Activated T-cell treated with anti-CD3 and anti-CD28 coated beads, Interleukin-2, amount 50 U/mL, for 72 hours (primary cell): ENCODE measurements at places on chromosomes 6 and 20.

DNA sequence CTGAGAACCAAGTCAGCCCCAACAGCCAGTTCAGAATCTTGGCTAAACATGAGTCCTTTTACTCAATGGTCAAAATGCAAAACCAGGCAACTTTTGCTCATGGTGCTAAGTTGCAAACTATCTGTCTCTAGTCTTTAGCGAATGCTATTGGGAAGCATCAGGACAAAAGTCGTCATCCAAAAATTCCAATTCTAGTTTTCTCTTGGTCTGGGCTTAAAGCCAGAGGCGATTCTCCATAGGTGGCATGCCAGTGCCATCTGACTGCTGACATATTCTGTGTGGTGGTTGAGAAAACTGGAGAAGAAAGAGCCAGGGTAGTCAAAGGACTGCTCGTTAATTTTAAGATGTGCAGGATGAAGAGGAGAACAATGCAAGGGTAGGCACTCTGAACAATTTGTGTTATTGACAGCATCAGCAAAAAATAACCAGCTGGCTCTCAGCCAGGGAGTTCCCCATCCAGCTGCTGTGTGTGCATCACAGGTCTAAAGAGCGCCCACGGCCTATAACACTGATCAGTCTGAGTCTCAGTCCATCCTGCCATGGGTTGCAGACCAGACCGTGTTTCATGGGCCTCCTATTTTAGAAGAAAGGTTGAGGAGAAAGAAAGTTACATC is 313.6 kb downstream of the ALDH8A1 start:
- H3K4me1 ChIP-seq: peaks cover 40% of the 10 kb centered on the region
- no peaks in the 10 kb centered on the region for H3K36me3 ChIP-seq
- no peak overlapping the region for H3K4me3 ChIP-seq

- no peak overlapping the region for H3K27ac ChIP-seq
- no peak overlapping the region for H3K4me3 ChIP-seq
- DNase-seq: no peak
- H3K36me3 ChIP-seq: peaks cover 5% of the 10 kb centered on the region
- peaks cover 13% of the 10 kb centered on the region for H3K27me3 ChIP-seq
Observed at GRCh38 chr6:170206851-170207431, 83.9 kb downstream of the DLL1 start.

GRCh38 chr6:108655806-108656651 is 95.3 kb downstream of the FOXO3 start:
- no peaks in the 10 kb centered on the region for H3K36me3 ChIP-seq
- no peak overlapping the region for H3K4me3 ChIP-seq
- H3K4me1 ChIP-seq: peaks cover 17% of the 10 kb centered on the region
- DNase-seq: no peak

GRCh38 chr6:5876076-5876475 is 130.6 kb downstream of the NRN1 start:
- peaks cover 4% of the 10 kb centered on the region for H3K36me3 ChIP-seq
- no peak overlapping the region for H3K4me3 ChIP-seq
- H3K4me1 ChIP-seq: peaks cover 16% of the 10 kb centered on the region
- DNase-seq: no peak
- H3K27me3 ChIP-seq: no peaks in the 10 kb centered on the region

DNA sequence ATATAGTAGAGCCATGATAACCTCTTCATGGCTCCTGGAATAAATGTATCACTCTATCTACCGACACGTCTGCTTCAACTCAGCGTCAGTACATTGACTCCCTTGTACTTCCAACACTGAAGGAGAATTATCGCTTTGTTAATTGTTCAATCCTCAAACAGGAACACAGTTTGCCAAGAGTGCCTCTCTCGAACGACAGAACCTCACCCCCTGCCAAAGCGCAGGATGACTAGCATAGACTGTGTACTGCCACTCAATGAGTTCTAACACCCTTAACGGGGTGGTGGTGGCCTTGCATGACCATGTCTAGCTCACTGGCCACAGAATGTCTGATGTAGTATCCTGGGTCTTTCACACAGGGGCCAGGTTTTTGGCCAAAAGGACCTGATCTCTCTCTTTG is 81.4 kb upstream of the HEY2 start:
- no peak overlapping the region for H3K27ac ChIP-seq
- H3K4me3 ChIP-seq: no peak overlapping the region
- peaks cover 7% of the 10 kb centered on the region for H3K4me1 ChIP-seq
- H3K27me3 ChIP-seq: peaks cover 23% of the 10 kb centered on the region
- DNase-seq: no peak
- no peaks in the 10 kb centered on the region for H3K36me3 ChIP-seq

GRCh38 chr6:128515550-128516513 is 4.6 kb downstream of the PTPRK start:
- no peak for DNase-seq
- peaks cover 22% of the 10 kb centered on the region for H3K4me1 ChIP-seq
- H3K36me3 ChIP-seq: peaks cover 2% of the 10 kb centered on the region
- H3K4me3 ChIP-seq: no peak overlapping the region
- no peak overlapping the region for H3K27ac ChIP-seq
- peaks cover 23% of the 10 kb centered on the region for H3K27me3 ChIP-seq
